NB4 (cell line): ENCODE measurements at places on chromosomes 3 and 15.

GRCh38 chr3:18238332-18238731 is 186.8 kb downstream of the SATB1 start:
- DNase-seq: no peak

GRCh38 chr3:175601521-175601920 is 742.4 kb downstream of the NAALADL2 start:
- DNase-seq: no peak

DNA sequence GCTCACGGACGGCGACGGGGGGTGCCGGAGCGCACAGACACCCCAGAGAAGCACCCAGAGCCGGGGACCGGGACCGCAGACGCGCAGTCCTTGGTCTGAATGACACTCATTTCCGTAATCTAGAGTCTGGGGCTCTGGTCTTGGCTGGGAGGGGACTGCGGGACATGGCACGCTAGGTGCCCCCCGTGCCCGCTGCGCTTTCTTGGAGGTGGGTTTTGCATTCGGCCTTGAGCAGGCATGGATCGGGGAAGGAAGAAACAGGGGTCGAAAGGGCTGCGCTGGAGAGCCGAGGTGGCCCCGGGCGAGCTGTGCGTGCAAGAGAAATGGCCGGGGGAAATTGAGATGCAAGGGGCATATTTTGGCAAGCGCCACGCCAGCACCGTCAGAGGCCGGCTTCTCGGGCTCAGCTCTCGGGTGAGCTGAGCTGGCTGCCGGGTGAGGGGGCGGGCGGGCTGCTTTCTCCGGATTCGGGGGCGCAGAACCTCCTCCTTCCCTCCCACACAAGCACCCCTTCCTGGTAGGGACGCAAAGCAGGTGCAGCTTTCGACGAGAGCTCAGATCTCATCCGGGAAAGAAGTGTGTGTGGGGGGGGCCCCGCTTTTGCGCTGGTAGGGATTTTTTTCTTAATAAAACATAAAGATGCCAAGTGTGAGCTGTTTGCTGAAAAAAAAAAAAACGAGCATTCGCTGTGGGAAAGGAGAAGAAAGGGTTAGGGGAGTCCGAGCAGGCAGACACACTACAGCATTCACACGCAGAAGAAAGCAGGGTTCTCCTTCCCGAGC is 963 bp upstream of the NTRK3 start:
- DNase-seq: no peak

- no peak for DNase-seq
Observed at GRCh38 chr15:62141643-62142588, 23.2 kb downstream of the C2CD4B start.

DNA sequence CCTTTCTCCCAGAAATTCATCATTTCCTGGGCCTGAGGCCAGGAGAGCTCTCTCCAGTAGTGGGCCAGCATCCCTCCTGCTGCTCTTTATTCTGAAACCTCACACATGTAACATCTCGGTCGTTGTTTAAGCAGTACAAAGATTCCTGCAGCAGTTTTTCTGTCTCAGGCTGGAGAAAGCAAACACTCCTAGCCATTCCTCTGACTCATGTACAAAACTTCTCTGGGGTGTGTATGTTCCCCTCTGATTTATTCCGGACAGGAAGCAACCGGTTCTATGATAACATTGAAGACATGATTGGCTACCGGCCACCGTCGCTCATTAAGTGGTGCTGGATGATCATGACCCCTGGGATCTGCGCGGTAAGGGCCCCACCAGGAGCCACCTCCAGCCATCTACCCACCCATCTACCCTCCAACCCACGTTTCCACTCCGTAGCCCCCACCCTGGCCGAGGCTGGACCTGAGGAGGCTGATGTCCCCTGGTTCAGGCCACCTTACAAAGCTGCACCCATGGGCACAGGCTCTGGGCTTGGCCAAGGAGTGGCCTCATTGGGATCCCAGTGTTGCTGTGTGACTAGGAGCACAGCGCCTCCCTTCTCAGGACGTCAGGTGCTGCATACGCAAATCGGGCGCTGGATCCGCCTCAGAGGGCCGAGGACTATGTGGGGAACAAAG is 58.6 kb upstream of the SLC6A1 start:
- no peak for DNase-seq

GRCh38 chr3:117427081-117427480 is 717.5 kb downstream of the TUSC7 start:
- DNase-seq: no peak

DNA sequence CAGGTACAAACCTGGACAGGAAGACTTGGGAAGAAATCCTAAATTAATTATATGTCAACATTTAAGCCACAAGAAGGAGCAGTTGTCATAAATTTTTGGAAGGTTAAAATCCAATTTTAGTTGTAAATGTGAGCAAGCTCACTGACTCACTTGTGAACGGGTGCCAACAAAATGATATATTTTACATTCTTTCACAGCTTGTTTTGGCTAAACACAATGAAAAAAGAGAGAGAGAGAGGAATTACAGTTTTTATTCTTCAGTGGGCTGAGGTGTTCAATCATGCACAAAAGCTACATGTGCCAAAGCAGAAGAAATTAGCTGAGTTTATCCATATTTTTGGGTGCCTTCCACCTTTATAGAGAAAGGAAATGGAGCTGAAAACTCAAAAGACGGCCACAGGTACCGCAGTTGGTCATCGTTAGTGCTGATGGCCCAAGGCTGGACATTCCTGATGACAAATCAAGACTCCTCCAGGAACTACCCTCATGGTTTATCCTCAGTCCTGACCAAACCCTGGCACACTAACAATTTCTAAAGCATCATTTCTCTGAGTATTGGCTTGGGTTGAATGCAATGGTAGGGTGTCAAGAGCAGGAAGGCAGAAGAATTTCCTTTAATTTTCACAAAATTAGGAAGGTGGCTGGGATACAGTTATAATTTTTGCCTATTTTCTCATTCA is 37.6 kb upstream of the WNT5A start:
- no peak for DNase-seq

DNA sequence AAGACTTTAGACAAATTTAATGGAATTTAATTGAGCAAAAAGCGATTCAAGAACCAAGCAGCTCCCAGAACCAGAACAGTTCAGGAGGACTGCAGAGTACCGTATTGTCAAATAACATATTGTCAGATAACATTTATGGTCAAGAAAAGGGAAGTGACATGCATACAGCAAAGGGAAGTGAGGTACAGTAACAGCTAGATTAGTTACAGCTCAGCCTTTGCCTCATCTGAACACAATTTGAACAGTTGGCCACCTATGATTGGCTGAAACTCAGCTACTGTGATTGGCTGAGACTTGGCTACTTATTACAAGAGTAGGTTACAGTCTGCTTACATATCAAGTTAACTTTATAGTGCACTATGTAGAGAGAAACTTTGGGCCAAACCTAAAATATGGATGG is 21.9 kb downstream of the ZFAND6 start:
- peak; percentile 78 for DNase-seq

DNA sequence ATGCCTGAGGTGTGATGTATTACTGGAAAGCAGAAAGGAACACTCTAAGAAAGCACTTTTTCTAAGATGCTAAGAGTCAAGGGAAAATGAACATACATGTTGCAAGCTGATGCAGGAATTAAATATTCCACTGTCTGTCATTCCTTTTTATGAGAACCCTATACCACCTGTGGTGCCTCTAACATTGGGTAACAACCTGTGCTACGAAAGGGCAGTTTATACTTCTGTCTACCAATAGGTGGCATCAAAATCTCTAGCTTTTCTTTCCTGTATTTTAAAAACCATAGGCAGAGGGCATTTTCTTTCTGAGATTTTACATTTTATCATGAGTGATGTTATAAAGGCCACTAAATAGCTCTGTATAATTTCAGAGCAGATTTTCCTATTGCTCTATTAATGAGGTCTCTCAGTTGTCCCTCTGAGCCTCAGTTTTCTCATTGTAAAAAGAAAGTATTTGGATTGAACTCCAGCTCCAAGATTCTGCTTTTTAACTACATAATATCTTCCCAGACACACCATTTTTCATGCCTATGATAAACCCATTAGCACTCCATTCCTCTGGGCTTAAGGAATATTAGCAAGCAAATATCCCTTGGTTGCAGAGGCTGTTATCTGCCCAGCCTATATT is 3.5 kb upstream of the CPNE4 start:
- DNase-seq: peak; percentile 21

DNA sequence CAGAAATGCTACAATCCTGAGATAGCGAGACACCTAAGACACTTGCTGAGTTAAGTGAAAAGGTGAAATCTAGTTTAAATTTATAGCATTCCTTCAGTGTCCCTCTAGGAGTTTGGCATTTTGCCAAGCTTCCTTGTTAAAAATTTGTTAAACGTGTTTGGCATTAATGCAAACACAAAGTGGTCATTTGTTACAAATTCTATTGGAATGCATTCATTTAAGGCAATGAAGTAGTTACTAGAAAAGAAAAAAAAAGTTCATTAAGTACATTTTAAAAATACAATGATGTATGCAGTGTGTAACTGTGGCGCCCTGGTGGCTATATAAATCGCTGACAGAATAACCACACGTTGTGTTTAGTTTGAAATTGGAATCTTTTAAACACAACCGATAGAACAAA is 31.3 kb upstream of the WNT5A start:
- no peak for DNase-seq

DNA sequence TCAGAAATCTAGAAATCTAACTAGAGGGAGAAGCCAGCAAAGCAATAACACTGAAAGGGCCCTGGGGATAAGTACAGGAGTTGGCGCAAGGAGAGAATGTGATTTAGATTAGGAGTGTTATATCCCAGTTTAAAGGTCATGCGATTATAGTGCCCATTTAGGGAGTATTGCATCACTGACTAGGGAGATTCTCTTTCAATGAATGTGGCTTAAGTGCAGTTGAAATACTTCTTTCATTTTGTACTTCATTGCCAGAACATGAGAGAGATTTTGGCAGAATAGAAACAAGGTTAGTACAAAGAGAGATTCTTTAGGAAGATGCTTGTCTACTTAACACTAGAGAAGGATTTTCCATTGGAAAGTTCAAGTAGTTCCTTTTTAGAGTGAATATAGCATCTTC is 13.9 kb downstream of the ROBO2 start:
- DNase-seq: no peak

- DNase-seq: no peak
Observed at GRCh38 chr3:14430706-14431451, 28.5 kb downstream of the SLC6A6 start.

DNA sequence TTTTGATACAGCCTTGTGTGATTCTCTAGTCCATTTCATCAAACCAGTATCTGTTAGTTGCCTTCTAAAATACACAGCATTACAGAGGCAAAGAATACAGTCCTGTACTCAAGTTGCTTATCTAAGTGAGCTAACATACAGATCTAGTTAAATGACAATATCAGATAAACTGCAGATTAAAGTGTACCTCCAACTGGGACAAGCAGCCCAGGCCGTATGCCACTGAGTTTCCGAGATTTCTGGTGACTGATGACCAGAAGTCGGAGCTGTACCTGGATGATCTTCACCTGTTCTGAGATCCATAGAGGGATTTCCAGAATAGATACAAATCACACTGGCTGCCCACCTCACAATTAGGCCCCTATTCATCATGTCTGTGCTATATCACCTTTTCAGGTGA is 6.3 kb upstream of the TRIM59 start:
- DNase-seq: no peak

GRCh38 chr15:38479756-38480155 is 25.8 kb downstream of the FAM98B start:
- no peak for DNase-seq

DNA sequence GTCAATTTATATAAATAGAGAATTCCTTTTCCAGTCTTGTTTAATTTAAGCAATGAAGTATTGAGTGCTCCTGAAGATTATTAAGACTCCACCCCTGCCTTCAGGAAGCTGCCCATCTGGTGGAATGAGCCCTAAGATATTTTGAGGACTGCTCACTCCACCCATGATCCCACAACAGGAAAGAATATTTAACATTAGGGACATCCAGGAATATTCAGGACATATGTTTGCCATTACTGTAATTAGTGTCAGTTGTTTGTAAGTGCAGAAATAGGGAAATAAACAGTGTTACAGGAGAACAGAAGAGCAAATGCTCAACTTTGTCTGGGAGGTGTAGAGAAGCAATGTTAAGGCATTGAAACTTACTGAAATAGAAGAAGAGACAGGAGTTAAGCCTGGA is 375.0 kb downstream of the ROBO2 start:
- DNase-seq: no peak

DNA sequence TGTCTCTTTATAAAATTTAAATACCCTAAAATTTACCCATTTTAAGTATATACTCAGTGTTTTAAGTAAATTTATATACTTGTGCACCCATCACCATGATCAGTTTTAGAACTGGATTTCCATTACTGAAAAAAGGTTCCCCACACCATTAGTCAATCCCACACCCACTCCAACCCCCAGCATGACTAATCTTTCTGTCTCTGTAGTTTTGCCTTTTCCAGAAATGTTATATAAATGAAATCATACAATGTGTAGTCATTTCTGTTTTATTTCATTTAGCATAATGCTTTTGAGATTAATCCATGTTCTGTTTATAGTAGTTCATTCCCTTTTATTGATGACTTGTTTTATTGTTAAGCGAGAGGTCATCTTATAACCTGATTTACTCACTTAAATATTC is 66.1 kb upstream of the LIMD1 start:
- DNase-seq: no peak

DNA sequence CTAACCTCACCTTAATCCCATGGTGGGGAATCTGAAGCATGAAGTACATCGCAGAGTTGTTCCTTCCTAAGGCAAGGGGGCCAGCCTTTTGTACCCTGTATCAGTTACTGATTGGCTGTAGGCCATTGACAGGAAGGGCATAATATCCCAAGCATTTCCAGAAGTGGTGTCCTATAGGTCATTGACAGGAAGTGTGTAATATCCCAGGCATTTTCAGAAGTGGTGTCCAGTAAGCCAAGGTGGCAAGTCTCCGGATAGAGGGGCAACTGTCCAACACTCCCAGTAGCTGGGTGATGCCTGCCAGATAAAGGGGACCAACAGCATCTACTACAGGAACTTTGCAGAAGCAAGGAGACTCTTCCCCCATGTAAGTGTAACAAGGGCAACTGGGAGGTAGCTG is 52.1 kb upstream of the MYRIP start:
- no peak for DNase-seq

- no peak for DNase-seq
Observed at GRCh38 chr15:32970847-32971246, 223.7 kb downstream of the FMN1 start.

- no peak for DNase-seq
Observed at GRCh38 chr15:101018016-101018415, 98.9 kb downstream of the LRRK1 start.

DNA sequence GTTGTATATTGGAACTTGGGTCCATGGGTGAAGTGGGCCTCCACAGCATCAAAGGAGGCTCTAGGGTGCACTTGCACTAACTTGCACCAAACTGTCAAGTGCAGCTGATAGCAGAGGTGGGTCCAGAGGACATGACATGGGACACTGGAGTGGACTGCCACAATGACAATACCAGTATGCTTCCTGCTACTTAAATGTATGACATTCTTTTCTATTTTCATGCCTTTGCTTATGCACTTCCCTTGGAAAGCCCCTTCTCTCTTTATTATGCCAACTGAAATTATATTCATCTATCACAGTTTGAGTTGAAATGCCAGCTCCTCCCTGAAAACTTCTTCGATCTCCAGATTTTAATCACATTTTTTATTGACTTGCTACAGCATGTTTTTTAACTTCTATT is 101.8 kb downstream of the CFAP20DC start:
- no peak for DNase-seq

- peak; percentile 41 for DNase-seq
Observed at GRCh38 chr15:51874751-51875644, 45.5 kb downstream of the TMOD3 start.

- DNase-seq: no peak
Observed at GRCh38 chr3:107662124-107662507, 139.4 kb downstream of the BBX start.
